Nucleus accumbens (tissue), 56 donors: ENCODE measurements at places on chromosomes 5 and 9.

DNA sequence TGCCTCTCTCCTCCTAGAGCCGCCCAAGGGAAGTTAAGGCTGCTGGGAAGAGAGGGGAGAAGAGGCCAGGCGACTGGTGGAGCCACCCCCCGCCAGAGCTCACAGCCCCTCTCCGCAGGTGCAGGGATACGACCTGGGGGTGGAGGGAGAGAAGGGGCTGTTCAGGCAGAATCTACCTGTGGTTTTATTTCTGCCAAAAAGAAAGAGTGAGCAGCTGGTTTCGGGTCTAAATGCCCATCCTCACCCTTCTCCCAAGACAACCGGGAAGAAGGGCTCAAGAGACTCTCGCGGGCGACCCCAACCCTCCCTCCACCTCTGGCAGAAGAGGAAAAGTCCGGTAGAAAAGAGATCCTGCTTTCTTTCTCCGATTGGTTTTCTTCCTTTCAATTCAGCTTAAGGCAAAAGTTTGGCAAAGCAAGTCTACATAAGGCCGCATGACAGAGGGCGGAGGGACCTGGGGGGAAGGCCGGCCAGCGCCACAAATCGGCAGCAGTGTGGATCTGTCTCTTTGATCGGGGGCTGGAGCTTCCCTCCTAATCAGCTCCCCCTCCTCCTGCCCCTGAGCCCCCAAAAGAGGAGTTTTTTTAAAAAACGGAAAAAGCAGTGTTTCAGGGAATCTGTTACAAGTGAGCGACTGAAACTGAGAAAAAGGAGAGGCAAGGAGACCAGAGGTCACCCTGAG is 16.3 kb downstream of the FAM78A start:
- no peak for DNase-seq

DNA sequence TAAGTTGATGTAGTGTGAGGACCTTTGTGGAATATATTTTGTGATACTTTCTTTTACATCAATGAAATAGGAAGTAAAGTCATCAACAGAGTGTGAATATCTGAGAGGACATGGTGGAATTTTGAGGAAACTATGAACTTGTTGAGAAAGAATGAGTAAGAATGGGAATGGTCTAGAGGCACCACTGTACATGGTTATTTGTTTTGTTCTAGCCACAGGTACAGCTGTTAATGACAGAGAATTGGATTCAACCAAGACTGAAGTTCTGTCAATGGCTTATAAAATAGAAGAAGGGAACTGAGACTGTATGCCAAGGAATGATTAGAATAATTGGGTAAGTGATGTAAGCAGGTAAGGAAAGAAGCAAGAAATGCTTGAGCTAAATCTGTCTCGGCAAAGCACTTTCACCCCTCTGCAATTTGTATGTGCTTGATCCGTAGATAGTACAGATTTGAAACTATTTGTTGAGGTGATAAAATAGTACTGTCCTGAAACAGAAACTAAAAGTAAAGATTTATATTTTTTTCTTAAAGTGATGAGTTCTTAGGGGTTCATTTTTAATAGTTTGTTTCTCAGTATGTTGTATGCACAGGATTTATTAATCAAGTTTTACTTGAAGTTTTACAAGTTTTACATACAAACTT is 468.8 kb upstream of the SMC2 start:
- DNase-seq = no peak

DNA sequence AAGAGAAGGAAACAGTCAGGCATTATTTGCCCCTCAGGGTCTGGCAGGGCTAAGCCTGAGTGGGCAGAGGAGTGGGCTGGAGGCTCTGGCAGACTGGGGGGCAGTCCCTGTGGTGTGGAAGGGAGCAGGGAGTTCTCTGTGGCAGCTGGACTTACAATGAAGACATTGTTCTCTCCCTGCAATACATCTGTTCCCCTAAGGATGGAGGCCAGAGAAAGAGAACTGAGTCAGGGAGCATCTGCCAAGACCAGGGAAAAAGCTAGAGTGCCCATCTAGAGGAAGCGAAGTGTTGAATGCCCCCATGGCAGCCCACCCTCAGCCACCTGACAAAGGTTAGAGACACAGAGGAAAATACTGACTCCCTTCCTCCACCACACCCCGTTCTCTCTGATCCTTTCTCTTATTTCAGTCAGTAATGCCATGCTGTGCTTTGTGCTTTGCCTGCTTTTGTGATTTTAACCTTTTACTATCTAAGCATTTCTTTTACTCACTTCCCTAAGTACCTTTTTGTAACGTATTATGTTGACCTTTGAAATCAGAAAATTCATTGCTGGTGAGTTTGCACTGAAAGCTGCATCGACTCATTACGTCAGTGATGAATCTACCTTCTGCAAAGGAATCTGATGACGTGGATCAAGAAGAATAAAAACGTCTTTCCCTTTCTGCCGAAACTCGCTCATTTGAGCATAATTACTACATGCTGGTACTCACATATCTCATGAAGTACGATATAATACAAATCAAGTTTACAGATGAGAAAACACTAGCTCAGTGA is 76.0 kb downstream of the ACTL7B start:
- DNase-seq = no peak

- DNase-seq = no peak
Observed at GRCh38 chr5:93164690-93165089, 416.3 kb downstream of the NR2F1-AS1 start.

GRCh38 chr9:127875306-127875966 is 2.0 kb downstream of the AK1 start:
- DNase-seq = no peak

GRCh38 chr9:78235256-78235761 is 566 bp upstream of the CEP78 start:
- DNase-seq = no peak
